ENCODE measurements at places on chromosomes 2 and 18.
A peak's percentile ranks its signal among the peaks of the same experiment; 100 is the strongest.

- DNase-seq = no peak
These were observed 69.1 kb downstream of the MCFD2 start for GRCh38 chr2:46846536-46846935.

GRCh38 chr2:39990335-39990900 is 211.4 kb upstream of the THUMPD2 start:
- no peak for DNase-seq

DNA sequence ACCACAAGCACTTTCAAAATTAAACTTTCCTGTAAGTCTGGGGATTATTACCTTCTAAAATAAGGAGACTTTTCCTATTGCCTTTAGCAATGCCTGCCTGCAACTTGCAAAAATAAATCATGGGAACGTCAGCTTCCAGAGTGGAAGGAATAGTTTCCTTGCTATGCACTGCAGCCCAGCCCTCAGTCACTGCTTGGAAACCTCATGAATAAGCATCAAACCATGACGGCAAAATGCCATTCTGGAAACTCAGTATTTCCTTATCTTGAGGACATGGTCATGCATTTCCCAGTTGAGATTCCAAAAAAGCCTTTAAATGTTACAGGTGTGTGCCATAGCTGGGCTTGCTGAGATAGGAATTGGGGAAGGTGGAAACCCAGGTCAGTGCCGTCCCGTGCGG is 84.2 kb upstream of the OTOS start:
- DNase-seq = no peak

DNA sequence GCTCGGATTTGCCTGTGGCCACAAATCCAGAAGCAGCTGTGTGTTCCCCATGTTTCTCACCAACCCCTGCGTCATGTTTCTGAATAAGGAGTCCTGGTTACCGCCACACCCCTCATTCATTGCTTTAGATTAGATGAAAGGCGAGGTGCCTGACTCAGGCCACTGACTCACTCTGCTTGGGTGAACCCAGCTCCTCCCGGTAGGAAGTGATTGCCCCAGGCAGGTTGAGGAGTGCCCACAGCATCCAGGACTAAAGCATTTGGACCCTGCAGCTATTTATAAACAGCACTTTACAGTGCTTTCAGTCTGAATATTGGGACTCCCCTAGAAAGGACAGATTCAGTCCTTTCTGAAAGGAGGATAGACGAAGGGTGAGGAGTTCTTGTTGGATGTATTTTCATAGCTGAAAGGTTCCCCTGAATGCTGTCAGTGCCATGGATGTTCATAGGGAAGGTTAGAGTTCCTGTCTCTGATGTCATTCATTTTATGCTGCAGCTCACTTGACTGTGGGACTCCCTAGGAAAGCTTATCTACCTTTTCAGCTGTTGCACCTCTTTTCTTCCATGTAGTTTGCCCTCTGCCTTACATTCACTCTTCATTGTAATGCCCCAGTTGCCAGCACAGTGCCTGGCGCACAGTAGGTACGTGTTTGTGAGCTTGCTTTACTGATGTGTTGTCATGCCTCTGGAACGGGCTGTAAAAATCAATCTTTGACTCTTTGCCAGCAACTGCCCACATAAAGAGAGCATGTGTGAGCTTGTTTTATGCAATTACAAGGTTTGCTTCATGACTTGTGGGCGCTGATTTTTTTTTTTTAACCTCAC is 14.9 kb downstream of the ITGA6 start:
- DNase-seq = no peak

DNA sequence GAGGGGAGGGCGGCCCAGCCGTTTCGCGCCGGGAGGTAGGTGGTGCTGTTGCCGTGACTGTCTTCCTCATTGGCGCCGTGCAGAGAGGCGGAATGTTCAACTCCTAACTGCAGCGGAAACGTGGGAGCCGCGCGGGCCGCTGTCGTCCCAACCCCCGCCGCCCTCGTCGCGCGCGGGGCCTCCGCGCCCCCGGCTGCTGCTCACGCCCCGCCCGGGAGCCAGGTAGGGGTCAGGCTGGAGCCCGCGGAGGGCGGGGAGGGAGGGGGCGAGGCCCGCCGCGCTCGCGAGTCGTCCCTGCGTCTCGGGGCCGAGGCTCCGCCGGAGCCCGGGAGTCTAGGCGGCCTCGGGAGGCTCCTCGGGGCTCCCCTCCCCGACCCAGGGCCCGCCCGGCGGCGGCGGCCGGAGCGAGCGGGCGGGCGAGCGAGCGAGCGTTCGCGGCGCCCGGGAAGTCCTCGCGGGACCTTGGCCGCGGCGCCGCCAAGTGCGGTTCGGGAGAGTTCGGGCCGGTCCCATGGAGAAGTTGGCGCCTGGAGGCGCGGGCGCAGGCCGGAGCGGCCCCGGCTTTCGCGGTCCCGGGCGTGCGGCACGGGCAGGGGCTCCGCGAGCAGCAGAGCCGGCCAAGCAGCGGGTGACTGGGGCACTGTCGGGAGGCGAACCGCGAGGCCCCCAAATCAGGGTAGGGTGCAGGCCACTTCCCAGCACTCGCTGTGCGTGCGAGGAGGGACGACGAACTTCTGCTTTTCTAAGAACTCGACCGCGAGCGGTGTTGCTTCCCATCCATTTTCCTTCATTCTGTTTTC is at the start of gene MAP3K20:
Gene MAP3K20 (plus strand): TSS at position 66 of the 800 bp plus-strand sequence. CDS start 15,186 bp downstream, outside the sequence.
- DNase-seq = no peak

- no peak for DNase-seq
These were observed 23.2 kb downstream of the SLC4A3 start for GRCh38 chr2:219650426-219651248.

GRCh38 chr2:207787017-207787416 is 17.3 kb upstream of the FZD5 start:
- no peak for DNase-seq

- DNase-seq = no peak
These were observed 44.3 kb upstream of the EHBP1 start for GRCh38 chr2:62661263-62661635.

DNA sequence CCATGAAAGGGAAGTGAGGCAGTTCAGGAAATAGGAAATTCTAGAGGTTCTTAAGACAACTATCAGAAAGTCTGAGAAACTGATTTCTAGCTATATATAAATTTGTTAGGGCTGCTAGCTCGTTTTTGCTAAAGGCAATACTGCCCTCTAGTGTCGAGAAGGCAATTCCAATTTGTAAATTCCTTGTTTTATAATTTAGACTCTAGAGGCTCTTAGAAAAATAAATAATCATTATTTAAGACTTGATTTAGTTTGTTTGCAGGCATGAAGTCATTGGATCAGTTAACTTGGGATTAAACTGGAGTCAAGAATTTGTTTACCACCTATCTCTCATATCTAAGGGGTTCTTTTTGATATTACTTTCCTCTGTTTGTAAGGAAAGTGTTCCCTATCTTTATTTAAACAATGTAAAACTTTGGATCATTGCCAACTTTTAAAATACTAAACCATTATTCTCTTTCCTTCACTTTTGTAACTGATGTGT is 66.2 kb downstream of the ACVR2A start:
- peak; percentile 43 for DNase-seq

- DNase-seq = no peak
These were observed 197.3 kb downstream of the CELF4 start for GRCh38 chr18:37368110-37368954.

DNA sequence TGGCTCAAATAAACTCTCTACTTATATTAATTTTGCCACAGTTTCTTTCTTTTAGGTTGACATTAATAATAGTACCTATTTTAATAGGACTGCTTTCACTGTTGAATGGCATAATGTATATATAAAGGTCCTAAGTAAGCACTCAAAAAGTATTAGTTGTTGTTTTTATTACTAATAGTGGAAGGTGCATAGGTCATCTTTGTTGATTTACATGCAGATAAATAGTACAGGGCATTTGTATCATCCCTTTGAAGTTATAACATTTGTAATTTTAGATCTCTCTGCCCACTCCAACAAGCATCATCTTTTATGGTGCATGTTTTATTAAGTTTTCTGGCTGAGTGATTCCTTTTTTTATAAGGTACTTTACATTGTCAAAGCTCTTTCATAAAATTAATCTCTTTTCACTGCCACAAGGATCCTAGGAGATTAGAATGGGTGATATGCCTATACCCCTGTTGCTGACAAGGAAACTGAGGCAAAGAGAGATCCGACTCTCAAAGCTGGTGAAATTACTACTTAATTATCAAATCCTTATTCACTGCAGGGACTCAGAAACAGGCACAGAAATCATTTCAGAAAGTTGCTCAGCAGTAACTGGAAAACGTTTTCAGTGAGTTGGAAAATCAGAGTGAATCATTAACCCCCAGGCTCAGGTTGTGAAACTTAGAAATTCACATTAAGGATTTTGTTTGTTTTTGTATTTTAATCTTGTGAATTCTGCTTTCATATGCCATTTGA is 299.6 kb downstream of the AGPS start:
- DNase-seq = no peak

DNA sequence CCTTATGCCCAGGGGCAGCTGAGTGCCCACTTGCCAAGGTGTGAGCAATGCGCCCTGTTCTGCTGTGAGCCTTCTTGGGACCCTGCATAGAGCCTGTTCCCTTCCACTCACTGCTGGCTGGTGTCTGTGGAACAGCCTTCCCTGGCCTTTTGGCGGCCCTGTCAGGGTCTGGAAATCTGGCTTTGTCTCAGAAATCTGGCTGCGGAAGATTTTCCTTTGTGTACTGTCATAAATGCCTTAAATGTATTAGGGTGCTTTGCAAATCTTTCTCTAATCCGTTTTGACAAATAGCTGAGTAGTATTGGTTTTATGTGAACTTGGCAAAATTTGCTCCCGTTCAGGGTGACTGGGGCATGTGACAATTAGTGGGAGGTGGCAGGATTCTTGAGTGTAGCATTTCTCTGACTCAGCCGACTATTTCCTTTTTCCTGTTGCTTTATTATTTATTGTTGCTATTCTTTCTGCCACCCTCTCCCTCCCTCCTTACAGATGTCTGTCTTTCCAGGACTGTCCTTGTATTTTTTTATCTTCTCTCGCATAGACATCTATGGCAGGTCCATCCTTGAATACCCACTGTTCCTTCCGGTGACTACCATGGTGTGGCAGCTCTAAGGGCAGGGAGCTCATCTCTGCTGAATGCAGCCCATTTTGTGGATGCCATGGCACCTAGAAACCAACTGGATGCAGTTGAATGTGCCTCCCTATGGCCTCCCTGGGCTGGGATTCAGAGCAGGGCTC is 41.8 kb downstream of the LDLRAD4 start:
- no peak for DNase-seq

DNA sequence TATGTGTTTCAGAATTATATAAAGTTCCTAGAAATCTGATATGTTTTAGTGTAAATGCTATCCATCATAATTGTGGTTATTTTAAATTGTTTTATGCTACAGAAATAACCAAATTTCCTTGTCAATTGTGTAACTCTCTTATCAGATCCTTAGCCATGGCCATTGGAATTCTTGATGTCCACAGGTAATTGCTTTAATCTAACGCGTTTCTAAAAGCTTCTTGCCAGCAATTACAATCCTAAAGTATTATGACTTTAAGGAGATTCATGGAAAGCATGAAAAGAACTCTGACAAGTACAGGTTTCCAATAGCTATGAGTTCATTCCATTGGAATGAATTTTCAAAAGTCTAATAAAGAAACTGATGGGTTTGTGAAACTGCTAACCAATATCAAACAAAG is 472.1 kb downstream of the ERBB4 start:
- no peak for DNase-seq

- no peak for DNase-seq
These were observed 60.1 kb downstream of the ABCG8 start for GRCh38 chr2:43898838-43899346.

DNA sequence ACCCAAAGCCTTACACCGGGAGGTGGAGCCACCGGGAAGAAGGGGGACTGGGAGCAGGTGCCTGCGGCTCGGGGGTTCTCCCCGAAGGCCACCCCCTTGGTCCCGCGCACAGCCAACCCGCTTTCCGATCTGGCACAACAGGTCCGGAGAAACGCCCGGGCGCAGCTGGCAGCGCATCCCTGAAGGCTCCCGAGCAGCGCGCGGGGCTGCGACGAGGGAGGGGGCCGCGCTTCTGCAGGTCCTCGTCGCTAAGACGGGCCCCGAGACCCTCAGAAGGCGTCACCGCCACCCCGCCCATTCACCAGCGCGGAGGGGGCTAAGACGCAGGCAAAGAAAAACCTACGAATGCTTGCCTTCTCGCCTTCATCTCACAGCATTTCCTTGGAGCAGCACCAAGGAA is 1.8 kb downstream of the CBLN2 start:
- no peak for DNase-seq

- DNase-seq = peak; percentile 65
These were observed 24.6 kb upstream of the CASP10 start for GRCh38 chr2:201158111-201158929.

GRCh38 chr18:26723981-26724380 is 141.5 kb downstream of the AQP4 start:
- no peak for DNase-seq

DNA sequence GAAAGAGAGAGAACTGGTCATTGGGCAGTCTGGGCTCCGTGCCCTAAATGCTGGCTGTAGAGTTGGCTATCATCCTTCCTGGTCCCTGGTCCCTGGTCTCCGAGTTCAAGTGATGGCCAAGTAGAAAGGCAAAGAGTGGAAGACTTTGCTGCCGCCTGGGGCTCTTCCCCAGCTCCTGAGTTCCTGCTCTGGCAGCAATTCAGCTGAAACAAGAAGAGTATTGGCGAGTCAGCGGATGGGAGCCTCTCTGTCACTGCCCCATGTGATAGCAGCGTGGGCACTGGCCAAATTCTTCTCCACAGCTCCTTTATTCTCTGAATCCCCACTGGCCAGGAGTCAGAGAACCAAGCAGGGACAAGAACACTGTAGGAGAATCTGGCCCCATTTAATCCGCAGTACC is 351.0 kb upstream of the POU3F3 start:
- DNase-seq = no peak

DNA sequence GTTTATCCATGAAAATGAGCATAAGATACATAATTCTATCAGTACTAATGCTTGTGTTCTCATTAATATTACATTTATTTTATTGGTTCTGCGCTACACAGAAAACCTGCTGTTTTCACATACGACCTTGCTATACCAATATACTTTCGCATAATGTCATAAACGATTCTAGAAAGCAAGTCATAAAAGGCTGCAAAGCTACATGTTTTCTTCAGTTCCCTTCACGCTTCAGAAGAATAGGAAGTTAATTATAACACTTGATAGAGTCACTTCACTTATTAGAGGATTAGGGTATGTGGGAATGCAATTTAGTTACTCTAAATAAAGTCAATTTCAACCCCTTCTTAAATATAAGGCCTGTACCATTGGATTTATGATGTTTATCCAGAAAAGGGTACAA is 29.0 kb downstream of the PSME4 start:
- DNase-seq = no peak

DNA sequence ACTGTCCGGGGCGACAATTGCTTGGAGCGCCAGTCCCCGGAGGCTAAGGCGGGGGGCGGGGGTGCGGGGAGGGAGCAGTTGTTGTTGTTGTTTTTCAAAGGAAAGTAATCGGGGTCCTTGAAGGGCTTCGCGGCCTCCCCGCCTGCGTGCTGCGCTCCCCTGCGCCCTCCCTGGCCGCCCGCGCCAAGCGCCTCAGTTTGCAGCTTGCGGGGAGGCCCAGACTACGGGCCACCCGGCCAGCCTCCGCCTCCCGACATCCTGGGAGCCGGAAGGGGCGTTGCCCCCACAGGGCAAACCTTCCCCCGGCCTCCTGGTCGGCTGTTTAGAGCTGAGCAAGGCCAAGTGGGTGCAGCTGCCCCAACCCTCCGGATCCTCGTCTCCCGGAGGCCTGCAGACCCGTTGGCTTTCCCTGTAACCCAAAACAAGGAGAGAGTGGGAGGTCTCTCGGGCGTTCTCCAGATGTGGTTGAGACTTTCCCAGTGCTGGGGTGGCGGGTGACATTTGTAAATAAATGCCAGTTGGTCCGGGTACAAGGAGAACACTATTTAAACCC is 3.7 kb upstream of the SIX3 start:
- DNase-seq = no peak

All from smooth muscle cell of the brain vasculature (primary cell).